Mesothelial cell of epicardium (in vitro differentiated cells): ENCODE measurements at places on chromosomes 1 and 21. TPM values are rescaled to one million over a fixed set of nuclear protein-coding genes. Genes with fewer than 3 reads are reported as not detected.

- DNase-seq = no peak
These were observed 48.1 kb upstream of the COL18A1 start for GRCh38 chr21:45356653-45357435.

ST6GALNAC3 gene
- total RNA-seq = 62.3 to 64.8 TPM (median 64.6 TPM) in 3 replicates

- no peak for DNase-seq
These were observed 172.9 kb downstream of the GRIK3 start for GRCh38 chr1:36861375-36861774.

GRCh38 chr1:65068202-65069010 lies 79.6 kb upstream of the AK4 start:
- DNase-seq = no peak

DNA sequence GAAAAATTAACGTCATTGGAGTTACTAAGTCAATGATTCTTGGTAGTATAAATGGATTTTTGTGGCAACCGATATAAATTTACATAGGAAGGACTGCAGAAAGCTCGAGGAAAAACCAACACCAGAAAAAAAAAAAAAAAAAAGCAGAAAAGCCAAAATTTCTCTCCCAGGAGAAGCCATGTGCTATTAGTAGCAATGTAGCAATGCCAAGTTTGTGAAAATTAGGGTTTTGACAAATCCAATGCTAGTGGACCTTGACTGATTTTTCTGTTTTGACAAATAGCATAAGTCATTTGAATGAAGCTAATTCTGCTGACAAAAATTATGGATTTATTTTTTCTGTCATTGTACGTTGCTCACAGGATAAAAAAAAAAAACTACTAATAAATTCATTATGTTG lies 1561.9 kb downstream of the MRPL39 start:
- no peak for DNase-seq

PIK3C2B gene
- total RNA-seq = 36.3 to 39.6 TPM (median 39.5 TPM) in 3 replicates

TMEM82 gene
- total RNA-seq = not detected in 3 replicates

- DNase-seq = no peak
These were observed 72.2 kb downstream of the USP1 start for GRCh38 chr1:62509028-62509427.

DNA sequence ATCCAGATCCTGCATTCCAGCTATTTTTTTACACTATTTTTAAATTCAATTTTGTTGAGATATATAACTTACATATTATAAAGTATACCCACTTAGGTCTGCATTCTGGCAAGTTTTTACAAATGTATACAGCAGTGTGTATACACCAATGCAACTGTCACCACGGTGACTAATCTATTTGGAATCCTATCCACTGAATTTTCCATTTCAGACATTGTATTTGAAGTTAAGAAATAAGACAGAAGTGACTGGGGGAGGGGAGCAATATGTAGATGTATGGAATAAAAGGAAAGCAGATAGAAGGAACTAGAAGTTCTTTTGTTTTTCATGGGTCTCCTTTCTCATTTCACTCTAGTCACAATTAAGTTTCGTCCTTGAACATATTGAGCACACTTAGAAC lies 431.5 kb upstream of the CHRM3 start:
- DNase-seq = no peak

GRCh38 chr21:16113052-16113715 lies 383.4 kb downstream of the USP25 start:
- no peak for DNase-seq

DNA sequence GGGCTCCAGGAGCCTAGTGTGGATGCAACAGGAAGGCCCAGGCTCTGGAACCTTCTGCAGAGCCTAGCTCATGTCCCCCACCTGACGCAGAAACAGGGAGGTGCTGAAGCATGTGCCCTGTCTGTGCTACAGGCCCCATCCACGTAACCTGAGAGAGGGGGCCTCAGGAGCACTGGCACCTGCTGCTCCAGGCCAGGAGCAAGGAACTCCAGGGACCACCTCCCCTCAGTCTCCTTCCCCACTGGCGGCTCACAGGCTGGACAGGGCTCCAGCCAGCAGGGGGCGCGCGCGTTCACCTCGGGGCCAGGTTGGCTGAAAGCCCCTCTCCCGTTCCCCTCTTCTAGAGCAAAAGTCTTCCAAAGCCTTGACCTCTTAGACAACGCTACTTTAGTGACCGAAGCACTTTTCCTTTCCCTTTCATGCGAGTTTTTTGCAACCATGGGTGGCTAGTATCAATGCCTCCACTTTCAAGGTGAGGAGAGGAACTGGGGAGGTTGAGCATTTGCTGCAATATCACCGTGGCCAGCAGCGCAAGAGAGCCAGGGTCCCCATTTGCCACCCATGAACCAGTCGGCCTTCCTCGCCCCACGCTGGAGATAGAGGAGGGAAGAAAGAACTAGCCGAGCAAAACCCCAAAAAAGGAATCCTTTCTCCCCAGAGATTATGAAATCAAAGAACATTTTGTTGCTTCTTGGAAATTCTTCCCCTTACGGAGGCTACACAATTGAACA lies 52.4 kb upstream of the GPR157 start:
- DNase-seq = peak; percentile 93

DNA sequence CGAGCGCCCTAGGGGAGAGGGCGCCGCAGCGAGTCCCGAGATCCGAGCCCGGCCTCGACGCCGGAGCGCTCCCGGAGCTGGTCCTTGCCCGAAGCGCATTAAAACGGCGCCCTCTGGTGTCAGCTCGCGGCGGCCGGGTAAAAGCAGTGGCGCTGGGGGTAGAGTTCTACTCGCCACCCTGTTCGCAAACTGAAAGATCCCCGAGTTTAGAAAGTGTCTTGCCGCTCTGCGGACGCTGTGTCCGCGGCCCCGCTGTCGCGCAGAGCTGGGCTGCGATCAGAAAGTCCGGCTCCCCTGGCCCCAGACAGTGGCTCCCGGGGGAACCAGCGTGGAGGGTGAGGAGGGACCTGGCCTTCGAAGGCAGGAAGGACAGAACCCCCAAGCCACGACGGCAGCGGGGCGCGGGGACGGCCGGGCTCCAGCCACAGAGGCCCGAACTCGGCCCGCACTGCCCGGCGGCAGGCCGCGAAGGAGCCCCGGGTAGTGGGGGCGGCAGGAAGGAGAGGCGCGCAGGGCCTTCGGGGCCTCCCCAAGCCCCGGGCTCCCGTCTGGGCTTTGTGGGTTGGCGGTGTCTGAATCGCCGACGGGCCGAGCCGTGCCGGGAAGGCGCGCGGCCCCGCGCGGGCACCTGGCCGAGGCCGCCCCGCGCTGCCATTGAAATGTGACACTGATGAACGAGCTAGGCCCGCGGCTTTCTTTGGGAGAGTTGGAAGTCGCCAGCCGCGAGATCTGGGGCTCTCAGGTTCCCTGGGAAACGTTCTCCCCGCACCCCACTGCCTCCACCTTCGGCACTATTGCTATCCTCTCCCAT lies 39.1 kb upstream of the NFIA start:
- peak; percentile 71 for DNase-seq

PAQR6 gene
- total RNA-seq = 30.1 to 32.0 TPM (median 30.7 TPM) in 3 replicates

DNA sequence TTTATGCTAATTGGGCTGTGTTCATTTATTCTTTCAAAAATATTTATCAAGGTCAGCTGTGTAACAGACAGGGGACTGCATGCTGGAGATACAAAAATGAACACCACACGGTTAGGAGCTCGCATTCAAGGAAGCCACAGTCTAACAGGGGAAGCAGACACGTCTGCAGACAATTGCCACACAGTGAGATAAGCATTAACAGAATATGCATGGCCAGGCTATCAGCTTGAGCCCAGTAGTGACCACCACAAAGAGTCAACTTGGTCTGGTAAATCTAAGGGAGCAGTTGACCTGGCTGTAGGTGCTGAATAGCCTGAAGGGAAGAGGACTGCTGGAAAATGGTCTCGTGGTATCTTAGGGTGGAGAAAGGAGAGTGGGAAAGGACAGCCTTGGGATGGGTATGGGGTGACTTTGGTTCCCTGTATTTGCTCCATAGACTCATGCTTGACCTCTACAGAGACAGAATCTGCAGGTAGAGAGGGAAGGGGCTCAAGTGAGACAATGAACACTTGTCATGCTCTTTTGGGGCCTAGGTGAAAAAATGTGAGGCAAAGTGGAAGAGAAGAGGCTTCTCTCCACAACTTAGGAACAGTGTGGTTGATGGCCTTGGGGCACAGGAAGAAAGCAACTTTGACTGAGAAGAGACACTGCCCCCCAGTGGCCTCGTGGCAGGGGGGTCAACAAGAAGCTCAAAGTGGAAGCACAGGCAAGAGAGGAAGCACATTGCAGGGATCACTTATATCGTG lies 7.6 kb upstream of the NPL start:
- peak; percentile 47 for DNase-seq

DNA sequence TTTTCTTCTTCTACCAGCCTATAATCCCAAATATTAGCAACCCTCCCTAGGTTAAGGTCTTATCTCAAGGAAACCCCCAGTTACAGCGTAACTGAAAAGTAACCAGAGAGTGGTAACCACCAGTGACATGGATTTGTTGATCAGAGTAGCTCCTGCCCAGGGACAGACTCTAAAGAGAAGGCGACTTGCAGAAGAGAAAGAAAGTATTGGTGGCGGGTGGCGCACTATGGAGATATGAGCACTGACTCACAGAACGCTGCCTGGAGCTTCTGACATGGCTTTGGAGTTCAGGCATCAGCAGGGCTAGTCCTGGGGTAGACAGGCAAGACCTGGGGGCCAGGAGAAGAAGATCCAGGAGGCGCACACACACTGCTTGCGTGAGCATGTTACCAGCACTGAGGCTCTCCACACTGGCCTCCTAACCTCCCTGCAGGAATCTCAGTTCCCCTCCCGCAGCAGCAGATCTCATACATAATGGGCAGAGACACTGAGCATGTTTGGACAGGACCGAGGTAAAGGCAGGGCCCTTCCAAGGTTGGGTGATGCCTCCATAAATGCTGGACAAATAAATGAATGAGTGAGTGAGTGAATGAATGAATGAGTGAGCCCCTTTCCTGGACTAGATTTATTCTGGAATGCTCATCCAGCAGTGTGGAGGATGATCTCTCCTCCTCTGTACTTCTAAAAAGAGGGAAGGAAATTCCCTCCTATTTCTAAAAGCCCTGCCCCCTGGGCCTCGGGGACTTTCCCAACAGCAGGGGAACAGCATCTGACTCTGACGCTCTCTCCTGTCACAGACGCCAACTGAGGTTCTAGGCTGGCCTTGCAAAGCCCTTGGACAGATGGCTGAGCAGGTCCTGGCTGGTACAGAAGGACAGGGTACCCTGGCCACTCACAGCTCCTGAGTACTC lies 175.5 kb downstream of the CLIC6 start:
- DNase-seq = no peak

UBXN10 gene
- 2.2 to 2.6 TPM (median 2.3 TPM) in 3 replicates for total RNA-seq

- no peak for DNase-seq
These were observed 47.8 kb upstream of the CCDC190 start for GRCh38 chr1:162908780-162909179.

GRHL3 gene
- 17.1 to 19.1 TPM (median 17.9 TPM) in 3 replicates for total RNA-seq

DNA sequence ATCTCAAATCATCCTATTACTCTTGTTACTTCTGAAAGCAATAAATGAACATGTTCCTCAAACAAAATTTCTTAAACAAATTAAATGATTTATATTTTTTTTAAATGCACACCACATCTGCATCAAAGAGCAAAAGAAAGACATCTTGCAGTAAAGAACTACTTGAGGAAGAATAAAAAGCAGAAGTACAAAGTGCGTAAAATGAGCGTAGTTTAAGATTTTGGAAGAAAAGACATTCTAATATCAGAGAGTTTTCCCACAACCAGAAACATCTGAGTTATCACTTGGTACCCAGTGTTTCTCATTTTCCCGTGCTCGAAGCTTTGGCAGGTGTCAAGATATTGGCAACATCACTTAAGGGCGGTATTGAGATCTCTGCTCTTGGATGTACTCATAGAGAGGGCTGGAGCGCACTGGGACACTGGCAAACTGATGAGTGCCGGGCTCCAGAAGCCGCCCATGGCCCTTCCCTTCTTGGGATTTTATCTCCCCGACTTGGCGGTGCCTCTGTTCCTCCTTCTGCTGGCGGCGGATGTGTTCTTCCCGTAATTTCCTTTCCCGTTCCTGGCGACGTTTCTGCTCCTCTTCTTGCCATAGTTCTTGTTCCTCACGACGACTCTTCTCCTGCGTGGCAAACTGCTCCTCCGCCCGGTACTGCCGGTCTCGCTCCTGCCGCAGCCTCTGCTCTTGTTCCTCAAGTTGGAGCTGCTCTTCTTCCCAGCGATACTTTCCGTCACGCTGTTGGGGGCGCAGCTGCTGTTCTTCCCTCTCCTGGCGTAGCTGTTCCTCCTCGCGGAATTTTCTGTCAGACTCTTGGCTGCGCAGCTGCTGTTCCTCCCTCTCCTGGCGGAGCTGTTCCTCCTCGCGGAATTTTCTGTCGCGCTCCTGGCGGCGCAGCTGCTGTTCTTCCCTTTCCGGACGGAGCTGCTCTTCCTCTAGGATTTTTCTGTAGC lies 7.9 kb downstream of the TCHH start:
- DNase-seq = no peak

DNA sequence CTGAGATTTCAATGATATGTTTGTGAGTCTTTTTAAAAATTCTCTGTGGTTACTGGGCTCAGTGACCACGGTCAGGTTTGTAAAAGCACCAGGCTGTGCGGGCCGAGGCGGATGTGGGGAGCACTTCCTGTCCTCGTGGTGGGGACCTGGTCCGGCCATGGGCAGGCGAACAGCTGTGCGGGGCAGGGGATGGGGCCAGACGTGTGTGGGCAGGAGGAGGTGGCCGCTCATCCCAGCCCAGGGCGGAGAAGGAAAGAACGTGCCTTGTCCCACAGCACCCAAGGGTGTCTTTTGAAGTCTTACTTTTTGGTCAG lies 5.2 kb upstream of the OXCT2 start:
- DNase-seq = no peak
